T-helper 1 cell (primary cell): ENCODE measurements at places on chromosomes 11 and 22.
A peak's percentile ranks its signal among the peaks of the same experiment; 100 is the strongest.

- DNase-seq = no peak
Measured at GRCh38 chr22:37212174-37212906, at the start of gene SSTR3. Gene SSTR3 (minus strand): TSS chr22:37212477. CDS start chr22:37207803, 4,674 bp downstream.

DNA sequence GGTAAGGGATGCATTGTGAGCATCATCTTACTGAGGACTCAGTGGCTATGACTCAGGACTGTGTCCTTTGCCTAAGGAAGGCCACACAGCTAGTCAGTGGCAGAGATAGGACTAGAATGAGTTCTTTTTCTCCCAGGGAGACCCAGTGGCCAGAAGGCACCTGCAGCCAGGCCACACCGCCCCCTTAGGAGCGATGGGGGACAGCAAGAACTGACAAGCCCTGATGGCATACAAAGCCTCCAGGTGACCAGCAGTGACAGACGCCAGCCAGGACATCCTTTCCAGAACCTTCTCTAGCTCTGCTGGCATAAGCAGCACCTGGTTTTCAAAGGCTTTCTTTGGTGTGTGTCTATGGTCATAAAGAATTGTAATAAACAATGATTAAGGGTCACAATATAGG is 240.1 kb downstream of the ST3GAL4 start:
- no peak for DNase-seq

- peak; percentile 89 for DNase-seq
Measured at GRCh38 chr11:96235751-96236150, 107.2 kb downstream of the MAML2 start.

DNA sequence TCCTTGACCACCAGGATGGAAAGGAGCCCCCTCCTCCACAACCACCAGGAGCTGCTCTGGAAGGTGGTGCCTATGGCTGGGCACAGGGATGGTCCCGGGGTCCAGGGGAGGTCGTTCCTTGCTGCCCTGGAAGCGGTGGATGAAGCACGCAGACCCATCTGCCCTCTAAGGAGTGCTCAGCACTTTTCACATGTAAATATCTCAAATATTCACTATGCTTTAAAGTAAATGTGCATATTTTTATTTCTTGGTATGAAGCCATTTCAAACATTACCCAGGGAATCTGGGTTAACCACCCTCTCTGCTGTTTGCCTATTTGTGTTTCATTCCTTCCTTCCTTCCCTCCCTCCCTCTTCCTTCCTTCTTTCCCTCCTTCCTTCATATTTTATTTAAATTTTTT is 21.7 kb downstream of the SPATA19 start:
- DNase-seq = no peak

DNA sequence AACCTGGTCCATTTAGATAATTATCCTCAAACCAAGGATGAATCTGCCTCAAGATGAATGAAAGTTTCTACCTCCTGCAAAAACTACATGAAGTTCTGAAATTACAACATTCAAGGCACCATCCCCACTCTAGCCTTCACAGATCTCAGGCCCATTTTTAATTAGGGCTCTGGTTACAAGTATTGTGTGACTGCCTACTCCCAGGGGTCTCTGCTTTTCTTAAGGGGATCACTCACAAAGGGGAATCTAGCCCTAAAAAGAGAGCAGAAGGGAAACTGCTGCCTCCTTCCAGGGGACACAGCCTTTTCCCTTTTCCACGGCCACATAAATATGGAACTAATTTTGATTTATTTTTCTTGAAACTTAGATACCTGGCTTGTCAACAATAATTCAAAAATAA is 17.4 kb upstream of the TMEM135 start:
- no peak for DNase-seq

GRCh38 chr11:103714246-103714645 is 322.2 kb upstream of the DDI1 start:
- DNase-seq = no peak

DNA sequence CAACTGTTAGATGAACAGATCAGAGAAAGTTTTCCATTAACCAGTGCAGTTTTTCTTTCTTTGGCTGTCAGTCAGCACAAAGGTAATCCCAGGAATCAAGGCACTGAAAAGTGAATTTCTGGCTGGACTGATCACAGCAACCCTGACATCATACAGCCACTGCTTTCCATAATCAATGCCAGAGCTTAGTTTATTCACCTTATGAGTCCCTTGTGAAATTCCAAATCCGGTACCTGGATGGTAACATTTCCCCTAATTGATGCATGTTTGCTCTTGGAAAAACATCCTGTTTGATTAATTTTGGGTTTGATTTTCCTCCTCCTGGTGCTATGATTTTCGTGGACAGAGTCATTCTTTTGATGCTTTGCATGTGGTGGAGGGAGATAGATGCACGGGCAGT is 319.8 kb downstream of the INSC start:
- no peak for DNase-seq

GRCh38 chr11:35242412-35243242 is 103.7 kb downstream of the CD44 start:
- DNase-seq = no peak

GRCh38 chr11:112771851-112772250 is 189.4 kb upstream of the NCAM1 start:
- DNase-seq = no peak

DNA sequence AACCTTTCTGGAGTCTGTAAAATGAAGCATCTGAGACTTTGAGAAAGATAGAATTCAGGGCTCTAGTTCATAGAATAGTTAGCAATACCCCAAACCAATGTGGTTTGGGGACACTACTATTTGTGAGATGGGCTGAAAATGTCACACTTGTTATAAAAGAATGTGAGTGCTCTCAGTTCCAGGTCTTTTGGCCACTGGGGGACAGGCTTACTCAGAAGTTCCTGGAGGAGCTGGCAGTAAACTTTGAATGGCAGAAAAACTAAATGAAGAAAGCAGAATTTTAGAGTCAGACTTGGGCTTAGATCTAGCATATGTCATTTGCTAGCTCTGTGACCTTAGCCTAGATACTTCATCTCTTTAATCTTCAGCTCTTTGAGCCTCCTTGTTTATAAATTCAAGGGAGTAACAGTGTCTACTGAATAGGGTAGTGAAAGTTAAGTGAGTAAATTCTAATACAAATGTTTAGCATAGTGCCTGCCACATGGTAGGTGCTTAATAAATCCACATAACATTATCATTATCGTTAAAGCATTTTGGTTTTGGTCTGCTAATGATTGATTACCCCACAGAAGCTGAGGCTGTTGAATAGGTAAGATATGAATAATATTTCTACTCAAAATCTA is 3.7 kb downstream of the LYVE1 start:
- no peak for DNase-seq

- DNase-seq = no peak
Measured at GRCh38 chr11:37182031-37182430, 584.0 kb upstream of the RAG2 start.

- DNase-seq = no peak
Measured at GRCh38 chr11:12666915-12667314, 7.3 kb upstream of the TEAD1 start.

- peak; percentile 67 for DNase-seq
Measured at GRCh38 chr22:20130731-20131596, 640 bp upstream of the ZDHHC8 start.

DNA sequence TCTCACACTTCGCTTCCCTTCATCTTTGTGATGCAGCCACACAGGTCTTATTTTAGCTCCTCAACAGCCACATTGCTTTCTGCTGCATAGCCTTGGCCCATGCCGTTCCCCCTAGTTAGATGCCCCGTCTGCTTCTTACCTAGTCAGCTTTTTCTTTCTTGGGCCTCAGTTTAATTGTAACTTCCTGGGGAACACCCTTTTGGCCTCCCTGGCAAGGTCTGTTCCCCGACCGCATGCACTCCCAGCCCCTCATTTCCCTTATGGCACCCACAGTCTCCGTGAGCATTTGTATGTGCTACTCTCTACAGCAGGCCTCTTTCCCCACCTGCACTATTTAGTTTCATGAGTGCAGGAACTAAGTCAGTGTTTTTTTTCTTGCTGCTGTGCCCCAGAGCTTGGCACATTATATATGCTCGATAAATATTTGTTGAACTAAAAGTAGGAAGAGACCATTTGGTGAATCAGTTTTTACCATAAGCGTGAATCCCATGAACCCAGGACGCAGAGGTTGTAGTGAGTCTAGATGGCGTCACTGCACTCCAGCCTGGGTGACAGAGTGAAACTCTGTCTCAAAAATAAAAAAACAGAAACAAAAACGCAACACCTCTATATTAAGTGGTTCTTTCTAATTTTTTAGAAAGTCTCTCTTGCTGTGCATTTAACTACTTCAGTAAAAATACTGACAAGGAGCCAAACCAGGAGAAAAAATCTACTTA is 38.5 kb downstream of the TNRC6B start:
- DNase-seq = peak; percentile 33

DNA sequence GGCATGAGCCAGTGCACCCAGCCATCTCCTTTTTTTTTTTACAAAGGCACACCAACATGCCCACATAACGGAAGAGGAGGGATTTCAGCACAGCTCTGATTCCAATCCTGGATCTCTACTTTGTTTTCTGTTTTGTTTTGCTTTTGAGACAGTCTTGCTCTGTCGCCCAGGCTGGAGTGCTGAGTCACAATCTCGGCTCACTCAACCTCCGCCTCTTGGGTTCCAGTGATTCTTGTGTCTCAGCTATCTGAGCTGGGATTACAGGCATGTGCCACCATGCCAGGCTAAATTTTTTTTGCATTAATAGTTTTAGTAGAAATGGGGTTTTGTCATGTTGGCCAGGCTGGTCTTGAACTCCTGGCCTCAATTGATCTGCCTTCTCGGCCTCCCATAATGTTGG is 28.1 kb downstream of the VSTM5 start:
- no peak for DNase-seq

- no peak for DNase-seq
Measured at GRCh38 chr22:44328762-44329161, 16.0 kb upstream of the SHISAL1 start.

DNA sequence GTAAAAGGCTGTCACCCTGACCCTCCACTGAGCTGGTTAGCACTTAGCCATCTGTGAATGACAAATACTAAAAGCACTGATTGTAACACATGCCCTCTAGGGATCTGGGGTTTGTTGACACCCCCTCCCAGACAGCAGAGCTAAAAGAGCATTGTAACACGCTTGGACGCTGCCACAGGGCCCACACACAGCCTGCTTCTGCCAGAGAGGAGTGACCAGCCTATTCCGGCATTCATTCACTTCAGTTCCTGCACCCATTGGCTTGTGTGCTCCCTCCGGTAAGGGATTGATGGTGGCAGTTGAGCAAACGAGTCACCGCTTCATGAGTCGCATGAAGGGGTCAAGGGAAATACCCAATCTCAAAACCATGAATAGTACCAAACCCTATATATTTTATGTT is 15.8 kb downstream of the OR10D3 start:
- no peak for DNase-seq

DNA sequence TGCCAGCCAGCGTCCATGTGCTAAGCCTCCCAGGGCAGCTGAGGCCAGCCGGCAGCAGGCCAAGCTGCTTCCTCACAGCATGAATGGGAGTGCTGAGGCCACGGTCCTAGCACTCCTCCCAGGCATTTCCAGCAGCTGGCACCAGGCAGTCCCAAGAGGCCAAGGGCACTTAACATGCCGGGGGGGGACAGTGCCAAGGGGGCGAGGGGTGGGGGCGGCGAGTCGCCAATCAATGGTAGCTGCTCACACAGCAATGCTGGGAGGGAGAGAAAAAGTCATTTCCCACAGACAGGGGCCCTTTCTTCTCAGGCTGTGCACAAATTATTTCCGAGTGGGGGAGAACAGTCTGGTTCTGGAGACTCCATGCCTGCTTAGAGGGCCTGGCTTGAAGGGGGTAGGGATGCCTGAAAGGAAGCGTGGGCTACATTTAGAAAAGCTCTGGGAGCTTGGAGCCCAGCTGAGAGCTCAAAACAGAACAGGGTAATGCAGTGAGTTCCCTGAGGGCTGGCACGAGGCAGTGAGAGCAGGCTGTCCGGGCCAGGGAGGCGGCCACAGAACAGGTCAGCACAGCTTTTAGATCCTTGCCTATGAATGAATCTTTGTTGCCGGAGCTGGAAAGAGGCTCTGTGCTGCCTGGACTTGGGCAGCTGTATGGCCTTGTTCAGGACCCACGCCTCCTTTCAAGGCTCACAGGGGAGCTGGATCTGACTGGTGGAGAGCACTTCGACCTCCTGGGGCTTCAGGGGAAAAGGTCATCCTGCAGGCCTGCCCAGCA is 14.4 kb upstream of the TBC1D10A start:
- DNase-seq = no peak

- DNase-seq = no peak
Measured at GRCh38 chr11:74018331-74019005, 9.6 kb upstream of the UCP3 start.

DNA sequence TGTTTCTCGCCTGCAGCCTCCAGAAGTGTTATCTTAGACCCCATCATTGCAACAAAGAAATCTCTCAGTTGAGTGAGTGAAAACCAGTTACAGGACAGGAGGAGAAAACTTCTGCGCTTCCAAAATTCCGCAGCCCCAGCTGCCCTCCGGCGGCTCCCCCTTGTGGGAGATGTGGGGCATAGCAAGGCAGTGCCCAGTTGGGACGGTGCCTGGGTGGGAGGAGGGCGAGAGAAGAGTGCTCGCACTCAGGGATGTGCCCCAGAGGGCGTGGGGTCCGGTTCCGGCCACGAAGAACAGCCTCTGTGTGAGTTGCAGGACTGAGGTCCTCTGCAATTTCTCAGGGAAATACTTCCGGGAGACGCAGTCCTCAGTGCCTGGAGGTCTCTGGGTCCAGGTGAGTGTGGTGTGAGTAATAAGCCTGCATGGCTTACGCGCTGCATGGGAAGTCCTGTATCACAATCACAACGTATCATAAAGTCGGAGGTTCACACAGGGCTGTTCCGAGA is 87.0 kb upstream of the BLID start:
- no peak for DNase-seq

DNA sequence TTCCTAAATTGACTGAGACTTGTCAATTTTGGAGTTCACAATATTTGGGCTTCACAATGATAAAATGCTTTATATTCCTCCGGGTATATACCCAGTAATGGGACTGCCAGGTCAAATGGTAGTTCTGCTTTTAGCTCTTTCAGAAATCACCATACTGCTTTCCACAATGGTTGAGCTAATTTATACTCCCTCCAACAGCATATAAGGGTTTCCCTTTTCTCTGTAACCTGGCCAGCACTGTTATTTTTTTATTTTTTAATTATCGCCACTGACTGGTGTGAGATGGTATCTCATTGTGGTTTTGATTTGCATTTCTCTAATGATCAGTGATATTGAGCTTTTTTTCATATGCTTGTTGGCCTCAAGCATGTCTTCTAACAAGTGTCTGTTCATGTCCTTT is 21.8 kb downstream of the NARS2 start:
- DNase-seq = no peak

- no peak for DNase-seq
Measured at GRCh38 chr11:55707029-55707428, 45.0 kb downstream of the OR4C6 start.

DNA sequence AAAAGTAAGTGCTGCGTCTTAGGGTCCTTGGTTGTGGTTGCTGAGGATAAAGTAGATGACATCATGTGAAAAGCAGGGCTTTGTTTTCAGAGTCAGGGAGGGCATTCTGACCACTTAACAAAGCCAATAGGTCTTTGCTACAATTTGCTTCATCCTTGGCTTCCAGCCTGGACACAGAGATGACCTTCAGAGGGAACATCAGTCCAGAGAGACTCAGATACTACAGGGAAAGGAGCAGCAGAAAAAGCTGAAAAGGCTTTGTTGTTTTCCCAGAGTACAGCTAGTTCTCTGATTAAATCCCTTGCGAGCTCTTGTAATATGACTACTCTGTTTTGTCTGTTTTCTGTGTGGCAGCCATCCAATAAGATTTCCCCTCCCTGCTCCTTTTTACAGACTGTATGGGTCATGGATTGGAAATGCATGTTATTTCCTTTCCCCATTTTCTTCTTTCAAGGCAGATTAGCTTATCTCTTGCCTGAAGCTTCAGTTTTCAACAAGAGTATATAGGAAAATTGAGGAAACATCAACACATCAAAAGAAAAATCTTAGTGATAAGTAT is 31.9 kb downstream of the ATG13 start:
- DNase-seq = no peak

- no peak for DNase-seq
Measured at GRCh38 chr22:21074102-21074715, 28.5 kb downstream of the LRRC74B start.
